NCI-H1105 treated with DMSO at 0.1 percent for 48 hours (cell line): ENCODE measurements at places on chromosomes 2 and 18.

GRCh38 chr2:16899958-16900357, 234.3 kb upstream of the CYRIA start:
- DNase-seq = no peak

- no peak for DNase-seq
Measured at GRCh38 chr2:85886590-85886989, 2.2 kb downstream of the ST3GAL5 start.

DNA sequence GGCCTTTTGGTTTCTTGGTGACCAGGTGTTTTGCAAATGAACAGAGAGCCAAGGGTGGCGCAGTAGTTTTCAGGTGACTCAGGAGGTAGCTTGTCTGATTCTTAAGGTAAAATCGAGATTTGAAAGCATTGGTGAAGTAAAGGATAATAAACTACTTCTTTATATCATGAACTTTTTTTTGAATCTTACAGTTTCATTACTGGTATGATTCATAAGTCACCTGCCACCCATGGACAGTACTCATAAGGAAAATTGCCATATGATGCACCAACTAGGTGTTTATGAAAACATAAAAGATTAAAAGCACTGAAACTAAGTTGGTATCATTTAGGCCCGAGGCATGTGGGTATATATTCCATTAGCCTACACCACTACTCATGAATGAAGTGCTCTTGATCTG, 84.1 kb upstream of the MGAT5 start:
- DNase-seq = no peak

- no peak for DNase-seq
Measured at GRCh38 chr2:60337142-60337497, 216.3 kb downstream of the BCL11A start.

DNA sequence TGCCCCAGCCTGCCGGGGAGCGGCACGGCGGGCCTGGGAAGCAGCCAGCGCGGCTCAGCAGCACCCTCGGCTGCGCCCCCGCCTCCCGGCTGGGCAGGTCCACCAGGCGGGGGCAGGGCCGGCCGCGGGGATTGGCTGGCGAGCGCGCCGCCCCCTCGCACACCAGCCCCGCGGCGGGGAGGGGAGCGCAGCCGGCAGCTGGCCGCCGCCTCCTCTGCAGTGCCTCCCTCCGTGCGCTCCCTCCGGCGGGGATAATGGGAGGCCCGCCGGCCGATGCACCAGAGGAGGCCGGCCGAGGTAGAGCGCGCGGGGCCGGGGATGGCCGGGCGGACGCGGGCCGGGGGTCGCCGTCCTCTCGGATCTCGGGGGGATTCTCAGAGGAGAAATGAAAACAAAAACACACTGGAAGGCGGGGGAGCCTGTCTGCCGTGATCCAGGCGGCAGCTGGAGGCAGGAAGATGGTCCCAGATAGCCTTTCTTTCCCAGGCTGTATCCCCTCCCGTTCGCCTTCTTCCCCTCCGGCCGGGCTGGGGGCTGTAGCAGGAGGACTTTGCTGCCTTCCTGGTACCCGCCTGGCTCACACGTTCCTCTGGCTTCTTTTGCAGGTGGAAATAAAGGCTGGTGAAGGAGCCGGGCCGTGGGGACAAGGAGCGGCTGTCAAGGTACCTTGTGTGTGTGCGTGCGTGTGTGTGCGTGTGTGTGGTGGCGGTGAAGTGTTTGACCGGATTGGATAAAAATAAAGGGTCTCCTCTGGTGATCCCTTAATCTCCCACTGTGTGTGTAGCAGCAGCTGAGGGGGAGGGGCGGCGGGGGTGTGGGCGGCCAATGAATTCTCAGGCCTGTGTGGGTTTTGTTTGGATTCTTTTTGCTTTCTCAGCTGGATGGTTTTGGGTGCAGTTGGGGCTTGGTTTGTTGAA, 18.1 kb downstream of the TET3 start:
- peak; percentile 75 for DNase-seq

DNA sequence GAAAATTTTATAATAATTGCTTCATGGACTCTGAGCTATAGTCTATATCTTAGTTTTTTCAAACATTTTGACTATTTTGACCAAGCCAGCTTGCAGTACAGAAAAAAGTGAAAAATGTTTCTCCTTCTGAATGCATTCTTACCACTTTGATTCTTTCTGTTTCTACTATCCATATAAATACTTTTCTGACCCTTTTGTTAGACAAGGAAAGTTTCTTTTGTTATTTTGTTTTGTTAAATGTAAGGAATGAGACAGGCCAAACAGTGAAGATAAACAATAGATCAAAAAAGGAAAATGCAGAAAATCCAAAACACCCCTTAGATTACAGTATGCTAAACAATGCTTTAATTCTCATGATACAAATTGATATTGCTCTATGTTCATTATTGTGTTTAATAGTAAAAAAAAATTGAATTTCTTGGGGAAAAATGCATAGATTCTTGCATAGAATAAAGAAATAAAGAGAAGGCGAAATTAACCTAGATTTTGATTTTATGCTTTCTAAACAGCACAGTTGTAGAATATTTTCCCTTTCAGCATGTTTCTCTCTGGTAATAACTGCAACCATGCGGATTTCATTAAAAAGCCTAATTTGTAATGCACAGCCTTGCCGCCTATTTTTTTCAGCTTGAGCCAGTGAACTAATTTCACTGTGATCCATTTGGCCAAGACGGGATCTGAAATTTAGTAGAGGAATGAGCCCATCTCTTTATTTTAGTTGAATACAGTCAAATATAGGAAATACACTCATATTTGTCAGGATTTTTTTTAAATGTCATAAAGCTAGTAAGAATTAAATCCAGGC, 976 bp downstream of the TNFAIP6 start:
- DNase-seq = no peak

GRCh38 chr18:7870855-7871254, 303.7 kb downstream of the PTPRM start:
- DNase-seq = no peak
